ENCODE measurements at places on chromosomes 11 and 22.

- no peak for DNase-seq
These were observed 25.7 kb upstream of the ALDH3B2 start for GRCh38 chr11:67700141-67700540.

- DNase-seq: no peak
These were observed 71.2 kb downstream of the LRRC32 start for GRCh38 chr11:76599041-76600013.

- DNase-seq: no peak
These were observed 165.7 kb upstream of the GUCY1A2 start for GRCh38 chr11:107183953-107184352.

DNA sequence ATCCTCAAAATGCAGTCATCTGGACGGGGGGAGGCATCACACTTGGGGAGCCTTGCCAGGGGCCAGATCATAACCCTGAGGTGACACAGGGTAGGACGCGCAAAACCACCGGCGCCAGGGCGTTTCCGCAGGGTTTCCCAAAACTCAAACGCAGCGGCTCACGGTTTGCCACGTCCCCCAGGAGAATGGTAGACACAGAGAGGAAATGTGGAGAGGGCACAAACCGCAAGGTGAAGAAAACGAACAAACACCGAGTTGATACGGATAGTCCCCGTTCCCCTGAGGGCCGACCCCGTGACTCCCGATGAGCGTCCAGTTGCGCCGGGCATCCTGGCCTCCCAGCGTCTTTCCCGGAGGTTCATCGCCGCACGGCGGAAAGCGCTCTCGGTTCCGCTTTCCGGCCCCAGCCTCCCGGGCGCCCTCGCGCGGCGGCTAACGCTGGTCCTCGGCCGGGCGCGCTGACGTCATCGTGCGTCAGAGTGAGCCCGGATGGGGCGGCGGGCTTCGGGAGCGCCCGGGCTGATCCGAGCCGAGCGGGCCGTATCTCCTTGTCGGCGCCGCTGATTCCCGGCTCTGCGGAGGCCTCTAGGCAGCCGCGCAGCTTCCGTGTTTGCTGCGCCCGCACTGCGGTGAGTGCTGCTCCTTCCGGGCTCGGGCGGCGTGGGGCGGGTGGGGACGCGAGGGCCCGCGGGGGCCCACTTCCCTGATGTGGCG is at the start of gene BIRC2:
BIRC2 (plus strand) TSS at position 467 of the 714 bp plus-strand sequence. CDS start 2,641 bp downstream, outside the sequence.
- DNase-seq: peak; percentile 89

DNA sequence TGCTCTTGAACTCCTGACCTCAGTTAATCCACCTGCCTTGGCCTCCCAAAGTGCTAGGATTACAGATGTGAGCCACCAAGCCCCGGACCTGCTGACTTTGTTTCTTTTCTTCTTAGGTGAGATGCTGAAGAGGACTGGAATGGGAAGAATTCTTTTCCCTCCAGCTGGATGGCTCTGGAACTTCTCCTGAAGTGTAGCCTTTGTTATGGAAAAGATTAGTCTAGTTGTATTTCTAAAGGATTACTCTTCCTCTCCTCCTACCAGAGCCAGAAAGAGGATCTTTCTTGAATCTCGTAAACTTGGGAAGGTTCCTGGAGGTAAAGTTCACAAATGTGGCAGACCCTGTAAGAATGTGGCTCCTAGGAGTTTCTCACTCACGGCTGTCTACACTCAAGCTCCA is 95.4 kb upstream of the LARGE1 start:
- no peak for DNase-seq

- DNase-seq: no peak
These were observed 15.8 kb downstream of the PHLDB1 start for GRCh38 chr11:118623269-118623655.

- no peak for DNase-seq
These were observed 51.7 kb downstream of the FLI1 start for GRCh38 chr11:128745311-128746136.

DNA sequence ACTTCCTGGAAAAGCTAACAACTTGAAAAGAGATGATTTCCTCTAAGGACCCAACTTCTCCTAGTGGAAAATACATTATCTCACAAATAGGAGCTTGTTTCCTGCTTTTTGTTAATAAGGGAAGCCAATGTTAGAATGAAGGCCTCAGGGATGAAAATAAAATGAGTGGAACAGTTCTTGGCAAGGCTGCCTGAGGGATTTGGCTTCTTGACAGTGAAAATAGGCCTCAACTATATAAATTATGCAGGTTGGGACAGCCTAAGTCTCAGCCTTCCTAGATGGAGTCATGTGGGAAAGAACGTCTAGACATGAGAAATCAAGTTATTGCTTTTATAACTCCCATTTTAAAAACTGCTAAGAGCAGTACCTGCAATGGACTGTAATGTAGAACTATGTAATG is 92.8 kb upstream of the FIBIN start:
- DNase-seq: no peak

- DNase-seq: no peak
These were observed 40.7 kb downstream of the MYH9 start for GRCh38 chr22:36347094-36347493.

DNA sequence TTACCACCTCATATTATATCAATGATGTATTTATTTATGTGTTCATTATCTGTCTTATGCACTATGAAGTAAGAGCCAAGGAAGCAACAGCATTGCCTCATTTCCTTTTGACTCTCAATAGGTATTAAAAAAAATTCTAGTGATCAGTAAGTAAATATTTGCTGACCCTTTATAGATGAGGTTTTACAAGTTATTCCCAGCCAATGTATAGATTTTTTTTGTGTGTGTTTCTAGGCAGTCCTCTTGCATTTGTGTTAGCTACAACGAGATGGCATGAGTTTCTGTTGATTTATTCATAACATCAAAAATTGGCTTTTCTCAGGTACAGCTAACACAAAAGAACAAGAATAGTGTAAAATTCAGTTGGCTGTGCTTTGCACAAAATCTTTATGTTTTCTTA is 4.7 kb downstream of the OR1S2 start:
- no peak for DNase-seq

GRCh38 chr11:16925561-16926065 is 88.6 kb downstream of the PLEKHA7 start:
- no peak for DNase-seq

DNA sequence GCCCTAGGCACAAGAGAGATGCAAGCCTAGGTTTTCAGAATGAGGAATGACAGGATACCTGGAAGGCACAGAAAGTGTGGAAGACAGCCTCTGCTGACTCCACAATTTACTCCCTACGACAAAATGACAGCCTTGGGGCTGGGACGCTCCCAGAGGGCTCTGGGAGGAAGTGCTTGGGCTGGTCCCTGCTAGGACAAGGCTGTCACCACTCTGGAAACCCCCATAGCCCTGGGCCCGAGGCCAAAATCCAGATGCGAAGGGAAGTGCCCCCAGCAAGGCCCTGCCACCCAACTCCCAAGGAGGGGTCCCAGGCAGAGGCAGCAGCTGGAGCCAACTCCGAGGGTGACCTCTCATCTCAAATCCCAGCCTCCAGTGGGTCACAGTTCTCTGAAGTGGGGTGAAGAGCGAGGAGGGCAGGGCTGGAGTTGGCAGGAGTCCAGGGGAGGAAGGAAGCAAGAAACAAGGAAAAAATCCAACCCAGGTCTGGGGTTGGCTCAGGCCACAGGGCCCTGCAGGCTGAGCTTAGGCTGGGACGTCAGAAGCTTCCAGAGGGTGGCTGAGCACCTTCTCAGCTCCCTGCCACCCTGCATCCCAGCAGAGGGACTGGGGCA is 6.3 kb upstream of the CDC42EP2 start:
- no peak for DNase-seq

GRCh38 chr11:114876234-114876633 is 197.9 kb downstream of the NXPE2 start:
- no peak for DNase-seq

- DNase-seq: no peak
These were observed 43.5 kb downstream of the LINC01488 start for GRCh38 chr11:69524991-69525411.

GRCh38 chr11:68343761-68344256 is 31.4 kb downstream of the LRP5 start:
- no peak for DNase-seq

DNA sequence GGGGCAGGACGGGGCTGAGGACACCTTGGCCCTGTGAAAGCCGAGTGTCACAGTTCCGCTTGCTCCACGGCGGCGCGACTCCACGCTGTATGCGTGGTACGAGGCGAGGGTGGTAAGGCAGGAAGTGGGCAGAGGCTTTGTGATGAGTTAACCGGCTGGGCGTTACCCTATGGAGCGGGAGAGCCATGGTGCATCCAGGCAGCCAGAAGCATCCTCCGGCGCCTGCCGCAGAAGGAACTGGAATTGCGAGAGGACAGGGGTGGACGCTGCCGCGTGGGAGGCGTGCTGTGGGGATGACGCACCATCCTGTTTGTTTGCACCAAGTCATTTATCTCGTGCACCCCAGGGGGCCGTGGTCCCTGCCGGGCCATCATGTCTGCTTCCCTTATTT is 643.9 kb downstream of the BRD1 start:
- no peak for DNase-seq

GRCh38 chr11:24233041-24233440 is 263.8 kb upstream of the LUZP2 start:
- DNase-seq: no peak

DNA sequence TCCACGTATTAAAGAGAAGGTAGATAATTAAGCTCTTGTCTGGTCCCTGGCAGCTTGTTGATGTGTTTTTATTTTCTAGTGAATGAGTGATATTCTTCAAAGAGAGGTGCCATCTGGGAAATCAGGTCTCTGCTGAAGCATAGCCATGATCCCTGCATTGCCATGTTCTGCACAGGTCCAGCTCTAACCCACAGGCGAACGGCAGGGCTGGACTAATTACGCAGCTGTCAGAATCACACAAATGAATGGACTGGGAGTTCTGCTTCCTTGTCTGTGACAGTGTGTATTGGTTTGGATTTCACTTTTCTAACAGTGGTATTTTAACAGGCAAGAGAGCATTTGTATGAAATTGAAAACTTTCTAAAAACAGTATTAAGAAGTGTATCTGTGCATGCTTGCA is 235.6 kb downstream of the FAT3 start:
- no peak for DNase-seq

DNA sequence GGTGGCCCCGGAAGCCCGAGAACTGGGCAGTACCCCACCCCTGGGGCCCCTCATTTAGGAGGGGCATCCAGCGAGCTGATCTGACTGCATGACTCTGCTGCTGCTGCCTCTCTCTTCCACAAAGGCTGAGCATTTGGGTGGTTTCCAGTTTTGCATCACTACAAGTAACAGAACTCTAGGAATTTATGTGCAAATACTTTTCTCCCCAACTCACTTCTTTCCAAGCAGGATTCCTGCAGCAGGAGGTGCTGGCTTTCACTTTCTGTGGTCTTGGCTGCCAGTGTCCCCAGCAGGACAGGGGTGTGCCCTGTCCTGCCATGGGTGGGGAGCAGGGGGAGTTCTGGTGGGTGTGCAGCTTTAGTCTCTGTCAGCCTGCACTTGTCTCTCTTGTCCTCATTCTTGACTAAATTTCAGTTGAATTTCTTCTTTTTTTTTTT is 21.2 kb downstream of the UPB1 start:
- DNase-seq: no peak

- no peak for DNase-seq
These were observed 7.3 kb downstream of the TRIM34 start for GRCh38 chr11:5631969-5632635.

DNA sequence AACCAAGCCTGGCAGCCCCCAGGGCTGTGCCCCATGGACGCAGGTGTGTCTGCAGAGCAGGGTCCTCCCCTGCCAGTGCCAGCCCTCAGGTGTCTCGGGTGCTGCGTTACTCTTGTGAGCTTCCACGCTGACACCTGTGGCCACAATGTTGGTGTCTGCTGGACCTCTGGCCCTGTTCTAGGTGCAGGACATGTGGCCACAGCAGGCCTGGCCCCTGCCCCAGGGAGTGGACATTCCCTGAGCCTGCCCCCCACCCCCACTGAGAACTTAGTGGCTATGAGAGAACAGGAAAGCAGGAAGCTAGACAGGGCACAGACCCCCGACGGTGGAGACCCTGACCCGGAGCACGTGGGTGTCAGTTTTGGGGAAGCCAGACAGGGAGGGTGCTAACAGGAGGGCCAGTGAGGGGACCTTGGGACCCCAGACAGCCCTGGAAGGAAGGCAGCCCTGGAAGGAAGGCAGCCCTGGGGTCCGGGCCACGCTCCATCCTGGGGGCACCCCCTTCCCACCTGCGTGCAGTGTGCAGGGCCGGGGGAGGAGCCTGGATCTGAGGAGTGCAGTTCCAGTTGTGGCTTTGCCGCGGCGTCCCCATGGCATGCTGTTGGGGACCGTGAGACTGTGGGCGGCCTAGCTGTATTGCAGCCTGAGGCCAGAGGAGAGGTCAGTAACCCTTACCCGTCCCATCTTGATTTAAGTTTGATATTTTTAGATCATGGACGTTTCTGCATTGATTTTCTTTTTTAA is 43.9 kb upstream of the PPARA start:
- DNase-seq: no peak

DNA sequence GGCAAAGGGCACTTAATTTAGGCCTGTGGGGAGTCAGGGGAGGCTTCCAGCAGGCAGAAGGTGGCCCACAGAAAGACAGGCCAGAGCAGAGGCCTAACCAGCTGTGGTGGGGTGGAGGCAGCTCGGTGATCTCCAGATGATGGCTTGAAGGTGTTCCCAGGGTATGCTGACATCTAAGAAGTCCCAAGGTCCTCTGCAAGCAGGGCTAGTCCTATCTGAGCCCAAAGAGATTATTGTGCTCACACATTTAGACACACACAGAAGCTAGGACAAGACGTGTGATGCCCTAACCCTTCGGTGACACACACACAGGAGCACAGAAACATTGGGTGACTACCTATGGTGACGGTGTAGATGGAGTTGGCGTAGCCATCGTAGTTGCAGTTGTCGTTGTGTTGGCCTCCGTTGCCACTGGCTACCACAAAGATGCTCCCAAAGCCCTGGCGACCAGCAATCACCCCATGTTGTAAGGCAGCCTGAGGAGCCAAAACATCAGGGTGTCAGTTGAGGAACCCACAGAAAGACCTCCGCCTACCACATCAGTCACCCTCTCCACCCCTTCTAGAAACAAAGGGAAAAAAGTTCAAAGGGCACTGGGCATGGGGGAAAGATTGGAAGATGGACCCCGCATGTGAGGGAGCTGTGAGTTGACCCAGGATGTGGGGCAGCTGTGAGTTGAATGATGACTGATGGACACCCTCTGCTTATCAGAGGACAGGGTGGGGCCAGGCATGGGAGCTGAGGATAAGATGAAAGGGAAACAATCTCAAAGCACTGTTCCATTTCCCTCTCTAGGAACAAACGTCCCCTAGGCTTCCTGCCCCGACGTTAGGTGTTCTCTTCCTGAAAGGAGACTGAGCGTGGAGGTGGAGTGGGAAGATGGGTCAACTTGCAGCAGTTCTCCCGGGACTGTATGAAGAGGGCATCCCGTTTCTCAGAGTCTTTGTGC is 7.9 kb downstream of the PCSK7 start:
- no peak for DNase-seq

GRCh38 chr11:122162095-122162494 is 46.1 kb upstream of the BLID start:
- DNase-seq: no peak

- DNase-seq: no peak
These were observed 12.2 kb downstream of the PARVG start for GRCh38 chr22:44192816-44193534.

DNA sequence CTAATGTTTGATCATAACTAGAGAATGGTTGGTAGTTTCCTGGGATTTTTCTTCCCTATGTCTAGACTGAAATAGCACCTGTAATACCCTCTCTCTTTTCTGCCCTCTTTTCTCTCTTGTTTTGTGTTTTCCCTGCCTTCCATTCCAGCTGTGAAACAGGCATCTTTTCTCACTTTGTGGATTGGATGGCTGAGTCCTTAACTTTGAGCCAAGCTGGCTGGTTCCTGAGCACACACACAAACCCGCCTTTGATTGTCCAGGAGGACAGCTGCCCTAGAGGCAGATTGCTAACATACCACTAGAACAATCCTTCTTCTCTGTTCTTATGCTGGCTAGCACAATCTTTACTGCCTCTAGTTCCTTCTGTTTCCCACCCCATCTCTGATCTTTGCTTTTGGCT is 17.7 kb downstream of the CTNND1 start:
- no peak for DNase-seq

Data from stimulated activated CD4-positive, alpha-beta T cell treated with anti-CD3 and anti-CD28 coated beads, Interleukin-12 subunit alpha, Interleukin-12 subunit beta, amount 100 ng/mL, for 24 hours (primary cell).